ENCODE measurements at places on chromosomes 1 and 21.

GRCh38 chr1:28062806-28063205 is 25.6 kb downstream of the EYA3 start:
- DNase-seq: no peak

DNA sequence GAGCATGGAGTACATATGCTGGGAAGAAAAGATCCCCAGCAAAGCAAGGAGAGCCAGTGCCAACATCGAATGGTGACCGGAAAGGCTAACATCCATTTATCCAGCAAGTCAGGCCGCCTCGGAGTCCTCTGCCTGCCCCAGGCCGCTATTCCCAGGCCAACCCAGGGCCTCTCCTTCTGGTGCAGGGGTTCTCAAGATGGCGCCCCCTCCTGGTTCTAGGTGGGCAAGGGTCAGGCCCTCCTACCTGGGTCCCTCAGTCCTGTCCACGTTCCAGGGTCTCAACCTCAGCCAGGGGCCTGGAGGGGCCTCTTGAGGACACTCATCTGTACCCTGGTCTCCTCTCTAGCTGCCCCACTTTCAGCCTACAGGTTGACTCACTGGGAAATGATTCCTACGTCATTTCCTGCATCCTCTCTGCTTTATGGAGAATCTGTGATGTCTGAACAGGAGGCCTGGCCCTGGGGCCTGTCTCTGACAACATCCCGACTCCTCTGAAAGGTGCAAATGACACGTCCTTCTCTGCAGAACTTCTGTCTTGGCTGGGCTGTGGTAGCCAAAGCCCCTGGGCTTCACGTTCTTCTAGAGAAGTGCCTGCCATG is 145.3 kb downstream of the PSMG1 start:
- DNase-seq: no peak

DNA sequence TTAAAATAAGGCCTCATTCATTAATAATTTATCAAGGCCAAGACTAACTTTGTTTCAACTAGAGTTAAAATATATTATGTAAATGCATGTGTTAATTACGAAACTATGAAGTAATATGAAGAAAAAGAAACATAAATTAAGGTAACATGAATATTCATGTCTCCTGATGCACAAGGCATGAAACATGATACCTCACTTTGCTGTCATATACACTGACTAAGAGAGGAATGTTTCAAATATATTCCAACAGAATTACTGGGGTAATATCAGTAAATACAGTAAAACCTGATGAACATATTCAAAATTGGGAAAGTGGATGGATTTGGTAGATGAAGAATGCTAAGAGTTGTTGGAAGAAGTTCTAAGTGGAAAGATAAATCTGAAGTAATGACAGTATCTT is 274.6 kb downstream of the LRRC7 start:
- no peak for DNase-seq

DNA sequence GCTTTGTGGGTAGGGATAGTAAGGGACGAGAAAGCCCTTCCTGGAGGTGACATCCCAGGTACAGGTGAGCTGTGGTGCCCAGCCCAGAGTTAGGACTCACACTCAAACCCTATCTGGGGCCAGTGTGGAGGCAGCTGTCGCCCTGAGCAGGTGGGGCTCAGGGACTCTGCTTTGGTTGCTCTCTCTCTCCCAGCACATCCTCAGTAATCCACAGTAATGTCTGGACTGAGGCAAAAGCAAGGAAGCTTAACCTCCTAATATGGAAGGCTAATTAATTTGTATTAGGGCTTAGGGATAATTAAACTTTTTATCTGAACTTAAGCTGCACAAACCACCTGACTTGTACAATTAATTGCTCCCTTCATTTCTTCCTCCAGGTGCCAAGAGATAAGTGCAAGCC is 38.2 kb downstream of the DDX20 start:
- no peak for DNase-seq

DNA sequence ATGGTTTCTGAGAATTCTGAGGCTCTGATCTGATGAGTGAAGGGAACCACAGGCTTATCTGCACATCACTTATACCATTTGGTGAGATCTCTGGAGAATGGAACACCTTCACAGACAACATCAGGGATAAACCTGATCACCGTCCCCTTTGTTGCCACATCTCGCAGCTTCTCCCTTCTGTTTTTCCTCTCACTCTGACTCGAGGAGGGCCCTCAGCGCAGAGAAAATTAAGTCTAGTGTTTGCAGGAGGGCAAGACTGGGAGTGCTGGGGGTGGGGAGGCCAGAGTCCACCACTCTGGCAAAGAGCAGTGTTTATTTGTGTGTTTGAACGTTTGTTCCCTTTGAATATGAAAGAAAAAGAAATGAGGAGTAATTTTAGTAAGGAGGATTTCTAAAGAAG is 29.0 kb upstream of the BATF3 start:
- no peak for DNase-seq

- no peak for DNase-seq
These were observed 22.1 kb upstream of the NCF2 start for GRCh38 chr1:183612407-183612806.

DNA sequence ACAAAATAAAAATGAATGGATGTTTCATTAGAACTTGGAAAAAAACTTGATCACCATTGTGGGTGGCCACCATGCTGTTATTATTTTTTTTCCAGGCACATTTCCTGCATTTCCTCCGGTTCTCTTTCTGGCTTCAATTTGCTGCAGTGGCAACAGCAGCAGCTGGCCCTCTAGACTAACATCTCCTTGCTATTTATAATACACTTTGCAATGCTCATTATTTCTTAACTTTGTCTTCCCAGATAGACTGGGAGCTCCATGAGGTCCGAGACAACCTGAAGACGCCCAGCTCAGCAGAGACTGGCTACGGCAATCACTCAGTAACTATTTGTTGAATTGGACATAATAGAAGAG is 53.4 kb upstream of the ATP5PO start:
- DNase-seq: no peak

GRCh38 chr1:18642278-18643095 is 11.8 kb downstream of the PAX7 start:
- no peak for DNase-seq

DNA sequence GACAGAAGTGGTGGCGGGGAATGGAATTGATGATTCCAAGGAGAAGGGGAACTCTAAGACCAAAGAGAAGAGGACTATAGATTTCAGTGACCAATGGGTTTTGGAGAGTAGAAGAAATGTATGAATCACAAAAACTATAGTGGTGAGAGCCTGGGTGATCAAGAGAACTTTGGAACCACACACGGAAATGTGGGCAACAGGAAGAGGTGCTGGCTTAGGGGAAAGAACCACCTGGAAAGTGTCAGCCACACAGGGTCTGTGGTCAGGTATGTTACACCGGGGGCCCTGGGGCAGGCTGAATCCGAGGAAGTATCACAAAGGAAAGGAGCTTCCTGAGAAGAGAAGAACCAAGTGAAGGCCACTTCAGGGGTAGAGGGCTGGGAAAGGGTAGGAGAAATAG is 11.5 kb upstream of the CHIA start:
- no peak for DNase-seq

DNA sequence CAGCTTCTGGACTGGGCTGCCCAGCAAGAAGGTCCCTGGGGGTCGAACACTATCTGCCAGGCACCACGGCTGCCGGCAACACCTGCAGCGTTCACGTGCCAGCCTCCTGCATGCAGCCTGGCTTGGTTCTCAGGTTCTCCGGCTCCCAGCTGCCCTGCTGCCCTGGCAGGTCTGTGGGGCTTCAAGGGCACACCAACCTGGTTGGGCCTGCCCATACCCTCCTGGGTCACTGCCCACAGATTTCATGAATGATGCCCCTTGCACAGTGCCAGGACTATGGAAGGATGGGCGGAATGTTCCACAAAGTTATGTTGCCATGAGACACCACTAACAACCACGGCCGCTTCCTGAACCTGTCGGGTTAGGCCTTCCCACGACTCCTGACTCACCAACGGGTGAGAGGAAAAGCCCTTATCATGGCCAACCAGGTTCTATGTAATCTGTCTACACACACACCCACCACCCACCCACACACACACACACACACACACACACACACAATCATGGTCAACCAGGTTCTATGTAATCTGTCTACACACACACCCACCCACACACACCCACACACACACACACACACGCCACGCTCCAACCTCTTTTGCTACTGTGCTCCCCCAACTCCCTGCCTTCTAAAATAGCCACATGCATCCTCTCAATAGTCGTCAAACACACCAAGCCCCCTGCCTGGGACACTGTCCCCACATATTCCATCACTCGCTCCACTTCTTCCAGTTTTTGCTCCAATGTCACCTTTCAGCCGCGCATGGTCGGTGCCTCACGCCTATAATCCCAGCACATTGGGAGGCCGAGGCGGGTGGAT is 32.2 kb downstream of the HSPG2 start:
- DNase-seq: no peak

DNA sequence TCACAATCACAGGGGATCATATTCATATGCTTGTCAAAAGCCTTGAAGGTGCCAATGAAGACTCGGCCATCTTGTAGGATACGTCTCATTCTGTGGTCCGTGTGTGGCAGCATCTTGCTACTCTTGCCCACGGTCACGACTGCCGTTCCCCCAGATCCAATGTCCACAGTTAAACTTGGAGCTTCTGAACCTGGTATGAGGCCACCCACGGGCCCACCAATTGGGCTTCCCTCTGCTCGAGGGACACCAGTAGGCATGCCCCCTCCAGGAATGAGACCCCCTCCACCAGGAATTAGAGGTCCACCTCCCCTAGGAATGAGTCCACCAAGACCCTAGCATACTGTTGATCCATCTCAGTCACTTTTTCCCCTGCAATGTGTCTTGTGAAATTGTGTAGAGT is 39.6 kb downstream of the MORN1 start:
- DNase-seq: no peak
